ENCODE measurements at places on chromosomes 3 and 15.
A peak's percentile ranks its signal among the peaks of the same experiment; 100 is the strongest.

GRCh38 chr15:77901251-77901881 lies 176.1 kb downstream of the TBC1D2B start:
- DNase-seq: peak; percentile 57

DNA sequence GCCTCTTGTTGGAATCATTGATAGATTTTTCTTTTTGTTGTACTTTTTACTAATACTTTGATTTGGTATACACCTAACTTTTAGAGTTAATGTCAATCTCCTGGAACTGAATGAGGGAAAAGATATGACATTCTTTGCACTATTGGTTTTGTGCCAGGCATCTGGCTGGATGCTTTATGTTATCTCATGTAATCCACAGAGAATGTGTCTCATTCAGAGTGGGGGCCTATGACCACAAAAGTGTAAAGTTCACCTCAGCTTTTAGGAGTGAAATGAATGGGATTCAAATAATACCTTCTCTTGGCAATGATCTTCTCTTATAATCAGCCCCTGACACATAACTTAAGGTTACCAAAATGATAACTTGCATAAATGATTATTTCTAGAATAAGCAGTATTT lies 329.1 kb upstream of the ROPN1 start:
- no peak for DNase-seq

DNA sequence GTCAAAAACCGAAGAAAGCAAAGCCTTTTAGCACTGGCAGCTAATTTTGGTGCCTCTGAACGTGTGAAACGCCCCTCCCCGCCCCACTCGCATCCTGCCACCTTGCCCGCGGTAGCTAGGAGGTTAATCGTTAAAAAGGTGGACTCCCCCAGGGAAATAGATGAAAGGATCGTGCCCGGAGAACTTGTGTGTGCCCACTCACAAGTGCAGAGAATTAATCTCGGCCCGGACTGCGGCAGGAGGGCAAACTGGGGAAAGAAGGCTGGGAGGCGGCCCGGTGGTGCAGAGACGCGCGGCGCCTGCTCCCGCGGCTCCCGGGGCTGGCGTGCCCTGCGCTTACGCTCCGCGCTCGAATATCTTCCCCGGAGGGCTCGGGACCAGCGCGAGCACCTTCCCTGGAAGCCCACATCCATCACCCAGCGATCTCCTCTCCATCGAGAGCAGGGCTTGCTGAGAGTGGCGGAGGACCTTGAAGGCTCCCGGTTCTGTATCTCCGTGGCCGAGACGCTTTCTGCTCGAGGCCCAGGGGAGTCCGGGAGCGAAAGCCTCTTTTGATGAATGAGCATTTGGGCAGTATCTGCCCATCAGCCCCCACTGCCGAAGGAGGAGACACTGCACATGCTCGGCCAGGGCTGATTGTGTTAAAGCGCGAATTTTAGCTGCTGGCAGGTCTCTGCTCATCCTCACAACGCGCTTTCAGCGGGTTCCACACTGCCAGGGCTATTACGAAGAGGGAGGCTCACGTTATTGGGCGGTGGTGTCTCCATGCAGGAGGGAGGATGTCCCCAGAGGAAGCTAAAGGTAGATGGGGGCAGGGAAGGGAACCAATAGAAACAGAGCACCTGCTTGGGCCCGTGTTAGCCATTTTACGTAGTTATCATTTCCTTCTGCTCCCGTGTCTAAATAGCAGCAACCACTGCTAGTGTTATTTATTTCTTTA lies 1.3 kb upstream of the SPTSSB start:
- DNase-seq: no peak

GRCh38 chr15:56837273-56837672 lies 81.2 kb upstream of the TCF12 start:
- DNase-seq: no peak

- DNase-seq: no peak
Observed at GRCh38 chr15:78076231-78077052, 1.1 kb downstream of the TBC1D2B start.

- DNase-seq: no peak
Observed at GRCh38 chr15:55789066-55789660, 46.2 kb upstream of the PRTG start.

DNA sequence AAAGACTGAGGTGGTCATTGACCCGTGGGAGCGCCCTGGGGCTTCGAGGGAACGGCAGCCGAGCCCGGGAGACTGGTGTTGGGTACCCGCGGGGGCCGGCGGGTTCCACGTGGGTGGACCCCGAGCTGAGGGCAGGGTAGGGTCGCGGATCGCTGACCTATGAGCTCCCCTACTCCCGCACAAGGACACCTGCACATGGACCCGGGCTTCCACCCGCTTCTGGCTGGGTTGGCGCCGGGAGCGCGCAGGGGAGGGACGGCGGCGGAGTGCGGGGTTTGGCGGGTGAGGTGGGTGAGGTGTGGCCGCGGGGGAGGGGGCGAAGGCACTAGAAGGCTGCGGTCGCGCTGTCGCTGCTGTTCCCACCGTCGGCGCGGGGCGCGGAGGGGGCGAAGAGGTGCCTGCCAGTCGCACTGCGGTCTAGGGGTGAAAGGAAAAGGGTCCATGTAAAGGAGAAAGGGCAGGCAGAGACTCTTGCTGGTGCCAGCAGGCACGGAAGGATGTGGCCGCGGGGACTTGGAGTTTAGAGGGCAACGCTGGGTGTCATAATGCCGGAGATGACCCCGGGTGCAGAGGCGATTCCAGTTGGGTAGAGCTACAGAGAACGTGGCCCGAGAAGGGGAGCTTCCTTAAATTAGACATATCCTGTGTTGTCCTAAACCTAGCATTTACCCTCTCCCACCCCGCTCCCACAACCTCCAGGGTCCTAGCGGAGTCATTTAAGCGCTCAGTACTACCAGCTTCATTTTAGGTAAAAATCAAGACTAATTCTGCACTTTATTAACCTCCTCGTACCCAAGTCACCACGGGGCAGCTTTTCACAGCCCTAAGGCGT lies 245.9 kb upstream of the TOPAZ1 start:
- no peak for DNase-seq

DNA sequence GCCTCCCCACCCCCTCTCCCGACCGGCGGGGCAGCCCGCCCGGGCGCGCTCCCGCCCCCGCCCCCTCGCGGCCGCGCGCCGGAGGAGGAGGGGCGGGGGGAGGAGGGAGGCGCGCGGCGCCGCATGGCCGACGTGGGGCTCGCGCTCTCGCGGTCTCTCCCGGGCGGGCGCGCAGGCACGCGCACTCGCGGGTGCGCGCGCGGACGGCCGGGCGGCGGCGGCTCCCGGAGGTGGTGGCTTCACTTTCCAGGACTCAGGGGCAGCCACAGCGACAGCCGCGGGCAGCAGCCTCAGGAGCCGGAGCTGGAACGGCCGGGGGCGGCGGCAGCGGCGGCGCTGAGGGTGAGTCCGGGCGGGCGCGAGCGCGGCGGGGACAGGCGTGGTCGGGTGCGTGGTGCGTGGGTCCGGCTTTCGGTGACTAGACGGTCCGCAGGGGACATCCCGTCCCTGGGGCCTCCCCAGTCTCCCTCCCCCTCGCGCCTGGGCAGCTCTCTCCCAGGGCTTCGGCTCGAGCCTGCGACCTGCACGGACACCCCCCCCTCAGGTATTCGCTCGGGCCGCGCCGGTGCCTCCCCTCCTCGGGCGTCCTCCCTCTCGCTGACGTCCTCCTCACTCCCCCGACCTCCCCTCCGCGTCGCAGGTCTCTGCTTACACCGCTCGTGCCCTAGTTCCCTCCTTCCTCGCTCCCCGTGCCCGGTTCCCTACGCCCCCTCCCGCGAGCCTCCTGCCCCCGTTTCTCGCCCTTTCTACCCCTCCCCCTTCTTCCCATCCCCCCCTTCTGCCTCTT lies at the start of gene UBE2E2:
UBE2E2 (plus strand) TSS at position 407 of the 787 bp plus-strand sequence.
- DNase-seq: peak; percentile 83

DNA sequence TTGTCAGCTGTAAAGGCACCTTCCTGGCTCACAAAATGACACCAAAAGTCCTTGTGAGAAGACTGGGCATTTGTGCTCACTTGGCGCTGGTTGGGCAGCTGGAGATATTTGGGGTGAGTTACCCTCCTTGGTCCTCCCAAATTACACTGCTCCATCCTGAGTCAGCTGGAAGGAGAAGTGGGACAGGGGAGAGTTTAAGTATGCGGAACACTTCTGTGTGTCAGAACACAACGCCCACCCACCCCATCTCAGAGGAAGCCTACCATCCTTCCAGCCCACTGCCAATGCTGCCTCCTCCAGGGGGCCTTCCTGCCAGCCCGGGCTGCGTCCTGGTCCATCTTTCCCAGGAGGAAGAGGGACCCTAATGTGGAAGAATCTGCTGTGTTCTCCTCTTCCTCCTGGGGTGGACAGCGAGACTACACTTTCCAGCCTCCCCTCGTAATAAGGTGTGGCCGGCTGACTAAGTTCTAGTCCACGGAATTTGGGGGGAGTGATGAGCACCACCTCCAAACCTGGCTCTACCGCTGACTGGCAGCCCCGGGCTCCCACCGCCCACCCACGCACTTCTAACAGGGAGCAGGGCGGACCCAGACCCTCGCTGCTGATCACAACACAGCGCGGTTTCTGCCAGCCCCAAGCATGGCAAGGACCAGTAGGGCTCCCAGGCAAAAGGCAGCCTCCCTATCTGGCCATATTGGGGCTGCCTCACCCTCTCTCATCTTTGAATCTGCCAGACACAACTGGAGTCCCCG lies 265.0 kb downstream of the XXYLT1 start:
- peak; percentile 73 for DNase-seq

DNA sequence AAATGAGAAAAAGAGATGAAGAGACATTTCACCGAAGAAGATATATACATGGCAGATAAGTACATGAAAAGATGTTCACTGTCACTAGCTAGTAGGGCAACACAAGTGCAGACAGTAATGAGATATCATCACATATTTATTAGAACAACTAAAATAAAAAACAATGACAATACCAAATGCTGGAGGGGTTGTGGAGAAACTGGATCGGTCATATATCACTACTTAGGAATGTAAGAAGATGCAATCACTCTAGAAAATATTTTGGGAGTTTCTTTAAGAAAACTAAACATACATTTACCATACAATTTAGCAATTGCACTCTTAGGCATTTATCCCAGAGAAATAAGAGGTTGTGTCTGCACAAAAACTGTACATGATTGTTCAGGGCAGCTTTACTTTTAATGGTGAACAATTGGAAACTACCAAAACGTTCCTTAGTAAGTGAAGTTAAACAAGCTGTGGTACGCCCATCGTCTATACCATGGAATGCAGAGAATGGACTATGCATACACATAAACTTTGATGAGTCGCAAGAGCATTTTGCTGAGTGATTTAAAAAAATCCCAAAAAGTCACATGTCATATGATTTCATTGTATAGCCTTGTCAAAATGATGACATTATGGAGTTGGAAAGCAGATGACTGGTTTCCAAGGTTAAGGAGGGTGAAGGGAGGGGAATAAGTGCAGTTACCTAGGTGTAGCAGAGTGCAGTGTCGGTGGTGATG lies 149.0 kb upstream of the UBE3A start:
- no peak for DNase-seq

DNA sequence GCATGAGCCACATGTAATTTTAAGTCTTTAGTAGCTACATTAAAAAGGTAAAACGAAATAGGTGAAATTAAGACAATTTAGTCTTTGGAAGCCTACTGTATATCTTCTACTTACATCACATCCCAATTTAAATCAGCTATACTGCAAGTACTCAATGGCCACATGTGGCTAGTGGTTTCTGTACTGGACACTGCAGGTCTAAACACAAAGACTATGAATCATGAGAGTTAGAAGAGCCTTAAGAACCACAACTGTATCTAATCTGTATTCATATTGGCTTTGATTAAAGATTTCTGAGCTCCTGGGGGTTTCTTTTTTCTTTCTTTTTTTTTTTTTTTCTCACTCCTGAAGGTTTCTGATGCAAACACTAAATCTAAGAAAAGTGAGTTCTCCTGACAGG lies 2.3 kb upstream of the EIF1B start:
- DNase-seq: no peak

DNA sequence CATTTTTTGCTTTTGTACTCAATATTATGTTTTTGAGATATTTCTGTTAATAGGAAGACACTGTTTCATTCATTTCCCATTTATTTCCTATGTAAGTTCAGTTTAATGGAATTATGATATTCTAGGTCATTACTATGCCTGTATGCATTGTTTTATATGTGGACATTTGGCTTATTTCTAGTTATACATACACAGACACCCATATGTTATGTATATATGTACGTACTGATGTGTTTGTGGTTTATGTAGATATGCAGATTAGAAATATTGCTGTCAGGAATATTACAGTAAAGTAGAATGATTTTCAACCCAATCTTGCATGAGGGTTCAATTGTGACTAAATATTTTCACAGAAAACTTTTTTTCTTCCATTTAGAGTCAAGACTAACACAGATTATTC lies 190.5 kb downstream of the KCNH8 start:
- no peak for DNase-seq

- DNase-seq: no peak
Observed at GRCh38 chr15:39188930-39189329, 391.9 kb upstream of the THBS1 start.

DNA sequence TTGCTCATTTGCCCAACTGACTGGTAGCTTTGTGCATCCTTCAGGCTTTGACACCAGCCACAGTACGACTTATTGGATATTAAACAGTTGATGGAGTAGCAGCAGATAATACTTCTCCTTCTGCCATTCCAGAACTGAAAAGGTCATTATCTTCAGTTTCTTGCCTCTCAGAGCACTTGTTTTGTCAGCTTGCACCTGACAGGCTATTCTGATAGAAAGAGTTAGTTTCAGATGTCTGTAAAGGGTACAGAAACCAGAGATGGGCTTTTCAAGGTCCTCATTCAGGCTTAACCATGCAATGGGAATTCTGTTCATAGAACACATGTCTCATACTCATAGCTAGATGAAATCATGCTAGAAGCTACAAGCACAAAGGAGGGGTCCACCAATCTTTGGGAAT lies 367.2 kb downstream of the OTOL1 start:
- no peak for DNase-seq

DNA sequence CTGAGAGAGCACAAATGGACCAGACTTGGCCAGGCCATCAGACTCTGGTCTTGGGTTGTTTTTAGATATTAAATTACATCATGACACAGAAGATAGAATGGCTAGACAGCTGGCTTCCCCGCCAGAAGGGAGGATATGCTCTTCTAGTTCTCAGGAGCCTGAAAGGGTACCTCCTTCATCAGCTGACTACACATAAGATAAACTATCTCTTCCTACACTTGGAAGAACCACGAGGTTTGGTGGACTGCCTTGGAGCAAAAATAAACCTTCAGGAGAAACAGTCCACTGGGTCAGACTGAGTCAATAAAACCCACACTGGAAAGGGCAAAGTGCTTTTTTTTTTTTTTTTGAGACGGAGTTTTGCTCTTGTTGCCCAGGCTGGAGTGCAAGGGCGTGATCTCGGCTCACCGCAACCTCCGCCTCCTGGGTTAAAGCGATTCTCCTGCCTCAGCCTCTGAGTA lies 26.3 kb upstream of the DYNC1LI1 start:
- peak; percentile 75 for DNase-seq

- DNase-seq: no peak
Observed at GRCh38 chr15:66849393-66849745, 147.3 kb downstream of the SMAD6 start.

GRCh38 chr3:123104550-123104949 lies 37.7 kb downstream of the PDIA5 start:
- no peak for DNase-seq
